Stimulated activated CD4-positive, alpha-beta T cell treated with anti-CD3 and anti-CD28 coated beads, Interleukin-15, amount 100 ng/mL, for 48 hours (primary cell): ENCODE measurements at places on chromosomes 12 and 14.

GRCh38 chr14:94532447-94532846 is 23.2 kb upstream of the SERPINA12 start:
- no peak for DNase-seq

- no peak for DNase-seq
These were observed 68.1 kb upstream of the TSPAN11 start for GRCh38 chr12:30858471-30858870.

DNA sequence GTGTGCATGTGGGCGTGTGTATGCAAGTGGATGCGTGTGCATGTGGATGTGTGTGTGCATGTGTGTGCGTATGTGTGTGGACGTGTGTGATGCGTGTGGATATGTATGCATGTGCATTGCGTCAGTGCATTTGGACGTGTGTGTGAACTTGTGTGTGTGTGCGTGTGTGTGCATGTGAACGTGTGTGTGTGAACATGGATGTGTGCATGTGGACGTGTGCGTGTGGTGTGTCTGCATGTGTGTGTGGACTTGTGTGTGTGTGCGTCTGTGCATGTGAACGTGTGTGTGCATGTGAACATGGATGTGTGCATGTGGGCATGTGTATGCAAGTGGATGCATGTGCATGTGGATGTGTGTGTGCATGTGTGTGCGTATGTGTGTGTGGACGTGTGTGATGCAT is 34.4 kb upstream of the FBRSL1 start:
- DNase-seq: no peak

DNA sequence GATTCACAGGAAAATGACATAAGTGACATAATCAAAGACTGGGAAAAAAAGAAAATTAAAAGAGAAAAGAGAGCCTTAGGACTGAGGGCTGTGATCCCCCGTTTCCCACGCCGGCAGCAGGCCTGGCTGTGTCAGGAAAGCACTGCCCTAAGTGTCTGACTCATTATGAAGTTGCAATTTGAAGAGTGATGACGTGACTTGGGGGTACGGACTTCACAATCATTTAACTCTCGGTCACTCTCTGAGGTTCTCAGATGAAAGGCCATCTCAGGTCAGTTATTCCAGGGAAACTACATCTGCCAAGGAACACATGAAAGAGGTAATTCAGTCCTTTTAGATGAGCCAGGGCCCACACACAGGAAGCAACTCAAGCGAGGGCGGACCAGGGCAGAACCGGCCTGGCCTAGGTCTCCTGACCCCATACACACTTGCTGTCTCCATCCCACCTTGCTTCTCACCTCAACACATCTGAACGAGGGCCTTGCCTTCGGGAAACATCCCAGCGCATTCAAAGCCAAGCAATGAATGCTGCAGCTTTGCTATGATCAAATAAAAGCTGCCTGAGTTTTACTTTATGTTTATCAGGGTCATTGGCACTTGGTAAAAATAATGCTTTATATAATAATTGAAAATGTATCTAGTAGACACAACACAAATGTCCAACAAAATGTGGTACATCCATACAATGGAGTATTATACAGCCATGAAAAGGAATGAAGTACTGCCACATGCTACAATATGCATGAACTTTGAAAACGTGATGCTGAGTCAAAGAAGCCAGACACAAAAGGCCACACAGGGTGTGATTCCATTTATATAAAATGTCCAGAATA is 2.7 kb downstream of the SSH1 start:
- DNase-seq: no peak

GRCh38 chr14:90445011-90445410 is 48.2 kb downstream of the CALM1 start:
- DNase-seq: no peak

DNA sequence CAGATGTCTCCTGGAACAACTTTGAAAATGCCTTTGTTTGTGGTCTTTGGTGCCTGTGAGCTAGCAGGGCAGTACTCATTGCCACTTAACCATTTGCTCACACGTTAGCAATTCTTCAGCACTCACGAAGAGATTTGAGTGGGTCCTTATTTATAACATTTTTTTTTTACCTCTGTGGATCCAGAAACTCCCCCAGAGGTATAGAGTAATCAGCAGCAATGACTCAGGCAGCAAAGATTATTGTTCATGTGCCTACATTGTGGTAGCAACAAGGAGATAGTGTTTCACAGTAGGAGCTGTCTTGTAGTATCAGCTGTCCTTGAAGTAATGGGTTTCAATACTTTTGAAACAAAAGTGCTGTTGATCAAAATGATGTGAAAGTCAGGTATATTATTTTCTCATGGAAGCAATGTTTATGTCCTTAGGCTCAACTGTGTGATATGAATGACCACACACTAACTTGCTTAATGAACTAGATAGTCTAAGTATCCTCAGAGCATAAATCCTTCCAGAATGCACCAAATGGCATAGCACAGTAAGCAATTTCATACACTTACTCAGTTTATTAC is 304.1 kb downstream of the EGLN3 start:
- DNase-seq: no peak

- DNase-seq: no peak
These were observed 75.2 kb downstream of the MYF5 start for GRCh38 chr12:80791863-80792262.

GRCh38 chr12:88416786-88417185 is 163.5 kb downstream of the KITLG start:
- DNase-seq: no peak
